ENCODE measurements at places on chromosomes 16 and 17.
A peak's percentile ranks its signal among the peaks of the same experiment; 100 is the strongest.

DNA sequence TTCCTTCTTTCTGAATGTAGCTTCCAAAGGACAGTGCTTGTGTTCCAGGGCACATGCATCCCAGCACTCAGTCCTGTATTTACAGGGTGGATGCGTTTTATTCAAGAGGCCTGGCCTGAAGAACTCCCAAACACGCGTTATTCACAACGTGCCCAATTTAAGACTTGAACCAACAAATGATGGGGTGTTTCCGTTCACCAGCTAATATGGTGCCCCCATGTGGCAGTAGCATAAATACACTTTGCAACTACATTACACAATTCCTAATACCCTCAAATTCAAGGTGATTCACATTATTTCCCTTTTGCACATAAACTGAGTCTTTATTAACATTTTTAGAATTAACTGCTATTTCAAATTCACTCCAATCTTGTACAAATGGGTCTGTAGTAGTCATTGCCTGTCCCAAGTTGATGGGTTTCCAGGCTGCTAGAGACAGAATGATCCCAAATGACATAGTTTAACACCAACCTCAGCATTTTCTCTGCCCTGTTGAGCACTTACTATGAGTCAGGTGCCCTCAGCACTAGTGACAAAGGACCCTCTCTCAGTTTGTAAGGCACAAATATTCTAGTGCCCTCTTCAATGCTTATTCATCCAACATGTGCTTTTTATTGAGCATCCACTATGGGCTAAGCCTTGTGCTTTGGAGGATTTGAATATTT lies 26.9 kb downstream of the HSD17B2 start:
- no peak for DNase-seq

DNA sequence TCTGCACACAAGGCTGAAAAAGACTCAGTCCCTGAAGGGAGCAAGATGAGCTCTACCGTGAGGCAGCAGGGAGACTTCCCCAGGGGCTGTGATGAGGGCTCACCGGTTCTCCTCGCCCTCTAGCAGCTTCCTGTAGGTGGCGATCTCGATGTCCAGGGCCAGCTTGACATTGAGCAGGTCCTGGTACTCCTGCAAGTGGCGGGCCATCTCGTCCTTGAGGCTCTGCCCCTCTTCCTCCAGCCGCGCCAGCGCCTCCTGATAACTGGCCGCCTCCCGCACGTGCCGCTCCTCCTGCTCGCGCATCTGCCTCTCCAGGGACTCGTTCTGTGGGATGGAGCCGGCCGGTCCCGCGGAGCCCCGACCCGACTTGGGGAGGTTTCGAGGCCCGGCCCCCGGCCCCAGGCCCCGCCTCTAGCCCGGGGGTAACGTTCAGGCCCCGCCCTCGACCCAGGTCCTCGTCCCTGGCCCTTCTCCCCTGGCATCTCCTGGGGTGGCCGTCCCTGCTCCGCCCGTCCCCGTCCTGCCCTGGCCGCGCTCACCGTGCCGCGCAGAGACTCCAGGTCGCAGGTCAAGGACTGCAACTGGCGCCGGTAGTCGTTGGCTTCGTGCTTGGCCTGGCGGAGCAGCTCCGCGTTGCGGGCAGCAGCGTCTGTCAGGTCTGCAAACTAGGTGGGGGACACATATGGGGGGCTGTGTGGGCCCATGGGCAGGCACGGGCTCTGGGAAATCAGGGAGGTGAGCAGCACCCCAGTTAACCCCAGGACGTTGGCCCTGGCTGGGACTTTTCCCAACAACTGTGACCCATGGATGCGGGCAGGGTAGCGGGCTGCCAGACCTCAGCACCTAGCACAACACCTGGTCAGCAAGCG lies 3.9 kb downstream of the GFAP start:
- DNase-seq: peak; percentile 48

GRCh38 chr17:2635241-2635640 lies 41.8 kb downstream of the PAFAH1B1 start:
- DNase-seq: no peak

GRCh38 chr16:31464781-31465260 lies 5.5 kb downstream of the ARMC5 start:
- DNase-seq: no peak

DNA sequence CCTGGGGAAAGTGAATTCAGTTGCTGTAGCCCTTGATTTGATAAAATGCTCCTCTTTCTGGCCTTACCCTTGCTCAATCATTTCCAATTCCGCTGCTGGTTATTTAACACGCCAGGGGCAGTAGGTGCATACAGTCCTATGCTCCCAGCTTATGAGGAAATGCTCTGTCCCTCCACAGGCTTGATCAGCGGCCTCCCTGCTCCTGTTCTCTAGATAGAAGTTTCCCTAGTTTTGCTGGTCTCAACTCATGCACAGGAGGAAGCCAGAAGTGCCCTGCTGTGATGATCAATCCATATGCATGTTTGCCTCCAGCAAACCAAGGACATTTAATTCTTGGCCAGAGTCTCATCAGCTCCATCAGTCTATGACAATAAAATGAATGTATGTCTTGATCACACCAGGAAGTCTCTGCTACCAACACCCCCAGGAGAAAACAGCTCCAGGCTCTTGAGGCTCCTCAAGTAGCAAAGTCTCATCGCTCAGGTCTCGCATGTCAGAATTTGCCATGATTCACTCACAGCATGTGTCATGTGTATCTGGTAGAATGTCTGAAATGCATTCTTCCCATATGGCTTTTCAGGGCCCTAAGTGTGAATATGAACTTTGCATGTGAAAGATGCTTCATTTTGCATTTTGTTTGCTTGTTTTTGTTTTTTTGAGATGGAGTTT lies 208.9 kb downstream of the CDH13 start:
- DNase-seq: no peak

GRCh38 chr17:79664930-79665737 lies 54.3 kb upstream of the RBFOX3 start:
- no peak for DNase-seq

DNA sequence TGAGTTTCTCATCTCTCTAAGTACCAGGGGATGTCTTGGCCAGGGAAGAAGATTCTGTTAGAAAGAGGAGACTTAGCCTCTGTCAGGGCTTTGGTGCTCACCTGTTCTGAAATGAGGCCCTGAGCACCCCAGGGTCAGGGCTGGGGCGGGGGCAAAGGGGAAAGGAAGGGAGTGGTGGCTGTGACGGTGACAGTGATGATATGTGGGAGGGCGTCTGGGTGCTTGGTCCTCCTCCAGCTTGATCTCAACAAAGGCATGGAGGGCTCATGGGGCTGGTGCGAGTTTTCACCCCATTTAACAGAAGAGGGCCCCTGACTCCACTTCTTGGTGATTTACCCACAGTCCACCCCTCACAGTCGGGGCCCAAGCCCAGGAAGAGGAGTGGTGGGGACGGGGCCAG lies 15.1 kb downstream of the SOX8 start:
- DNase-seq: peak; percentile 52

DNA sequence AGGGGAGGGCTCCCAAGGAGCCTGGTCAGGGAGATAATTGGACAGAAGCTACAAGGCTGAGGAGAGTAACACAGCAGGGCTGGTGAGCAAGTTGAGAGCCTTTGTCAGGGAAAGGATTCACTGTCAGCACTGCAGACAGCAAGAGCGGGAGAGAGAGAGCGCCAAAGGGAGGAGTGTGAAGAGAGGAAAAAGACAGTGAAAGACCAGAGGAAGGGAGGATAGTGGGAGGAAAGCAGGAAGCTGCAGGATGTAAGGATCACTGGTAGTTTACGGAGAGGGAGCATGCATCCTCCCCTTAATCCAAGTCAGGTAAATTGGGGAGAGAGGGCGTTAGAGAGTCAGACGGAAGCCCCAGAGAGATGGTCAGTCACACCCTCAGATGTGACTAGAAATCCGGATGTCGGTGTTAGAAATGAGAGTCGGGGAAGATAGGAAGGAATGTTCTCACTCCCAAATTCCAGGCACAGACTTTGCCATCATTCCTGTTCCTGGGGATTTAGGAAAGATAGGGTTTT lies 13.8 kb upstream of the SPOP start:
- DNase-seq: no peak

GRCh38 chr17:48842746-48843145 lies 11.9 kb downstream of the CALCOCO2 start:
- DNase-seq: no peak

- no peak for DNase-seq
Observed at GRCh38 chr17:34220752-34221395, 34.2 kb upstream of the CCL2 start.

- peak; percentile 30 for DNase-seq
Observed at GRCh38 chr17:1362065-1362848, 37.8 kb downstream of the YWHAE start.

DNA sequence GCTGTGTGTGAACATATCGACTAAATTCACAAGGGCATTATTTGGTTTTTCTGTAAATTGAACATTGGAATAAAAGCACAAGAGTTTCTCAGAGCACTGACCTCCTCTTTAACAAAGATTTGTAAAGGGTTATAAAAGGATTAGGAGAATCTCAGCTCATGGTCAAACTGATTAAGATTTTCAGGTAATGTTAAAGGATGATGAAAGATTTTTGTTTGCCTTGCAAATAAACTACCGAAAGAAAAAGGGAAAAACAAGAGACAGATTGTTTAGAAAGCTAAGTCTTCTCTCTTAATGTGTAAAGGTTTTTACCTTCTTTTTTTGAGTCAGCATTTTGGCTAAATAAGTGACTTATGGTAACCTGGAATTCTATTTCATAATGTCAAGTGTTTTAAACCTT lies 47.6 kb upstream of the MED9 start:
- DNase-seq: no peak

- DNase-seq: no peak
Observed at GRCh38 chr16:868846-869822, 68.6 kb upstream of the GNG13 start.

GRCh38 chr17:80857756-80858171 lies 133.9 kb upstream of the CHMP6 start:
- no peak for DNase-seq

GRCh38 chr16:18050777-18051176 lies 285.8 kb downstream of the NPIPA8 start:
- DNase-seq: no peak

- no peak for DNase-seq
Observed at GRCh38 chr17:58320570-58321323, 7.8 kb downstream of the TSPOAP1 start.

DNA sequence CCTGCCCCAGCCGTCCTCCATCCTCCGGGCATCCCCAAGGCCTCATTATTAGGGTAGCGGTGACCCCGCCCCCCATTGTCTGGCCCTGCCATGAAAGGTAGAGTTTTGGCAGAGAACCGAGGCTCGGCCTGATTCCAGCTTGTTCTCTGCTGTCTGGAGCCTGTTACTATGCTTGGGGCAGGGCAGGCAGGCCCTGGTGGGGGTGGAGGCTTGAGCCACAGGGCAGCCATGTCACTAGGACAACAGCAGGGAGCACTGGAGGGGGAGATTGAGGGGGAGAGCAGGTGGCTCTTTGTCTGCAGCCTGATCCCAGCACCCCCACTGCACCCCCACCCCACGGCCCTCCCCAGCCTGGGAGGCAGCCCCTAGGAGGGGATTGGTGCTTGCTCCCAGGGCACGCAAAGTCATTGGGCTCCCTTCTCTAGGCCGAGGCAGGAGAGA lies 15.4 kb downstream of the RHBDL3 start:
- no peak for DNase-seq

DNA sequence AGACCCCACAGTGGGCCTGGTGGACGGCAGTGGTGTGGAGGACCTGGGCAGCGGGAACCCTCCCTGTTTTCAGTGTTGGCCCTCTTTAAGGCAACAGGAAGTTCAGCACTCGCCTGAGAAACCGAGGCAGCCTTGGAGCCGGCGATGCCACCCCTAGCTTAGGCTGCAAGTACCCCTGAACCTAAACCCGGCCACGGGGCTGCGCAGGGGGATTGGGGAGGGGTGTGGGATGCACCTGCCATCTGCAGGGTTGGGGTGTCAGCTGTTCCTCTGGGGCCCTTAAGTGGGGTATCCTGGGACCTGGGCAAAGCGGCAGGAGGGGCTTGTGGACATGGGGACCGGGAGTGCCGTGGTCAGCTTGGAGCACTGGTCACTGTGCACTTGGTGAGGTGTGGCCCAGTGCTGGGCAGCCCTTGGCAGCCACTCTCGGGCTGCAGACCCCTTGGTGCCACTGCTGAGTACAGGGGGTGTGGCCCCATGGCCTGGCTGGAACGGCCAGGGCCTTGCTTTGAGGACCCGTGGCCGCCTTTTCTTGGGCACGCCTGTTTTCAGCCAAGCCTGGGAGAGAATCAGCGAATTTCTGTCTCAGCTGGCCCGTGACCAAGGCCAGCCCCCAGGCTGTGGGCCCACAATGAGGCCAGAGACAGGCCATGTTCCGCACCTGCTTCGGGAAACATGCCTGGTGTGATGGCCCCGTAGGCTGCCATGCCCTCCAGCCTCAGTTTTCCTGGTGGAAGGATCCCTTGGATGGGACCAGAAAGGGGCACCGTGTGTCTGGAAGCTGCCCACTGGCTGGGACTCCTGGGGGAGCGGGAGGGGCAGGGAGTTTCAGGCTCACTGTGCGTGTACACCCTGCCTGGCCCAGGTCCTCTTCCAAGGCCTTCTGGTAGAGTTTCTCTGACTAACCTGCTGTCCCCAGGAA lies 4.1 kb upstream of the SLC25A10 start:
- DNase-seq: no peak

GRCh38 chr17:978103-979093 lies 1.2 kb downstream of the NXN start:
- no peak for DNase-seq

- peak; percentile 81 for DNase-seq
Observed at GRCh38 chr17:78759203-78759968, 22.7 kb downstream of the CYTH1 start.

- DNase-seq: peak; percentile 23
Observed at GRCh38 chr17:80790021-80790765, 201.4 kb upstream of the CHMP6 start.

DNA sequence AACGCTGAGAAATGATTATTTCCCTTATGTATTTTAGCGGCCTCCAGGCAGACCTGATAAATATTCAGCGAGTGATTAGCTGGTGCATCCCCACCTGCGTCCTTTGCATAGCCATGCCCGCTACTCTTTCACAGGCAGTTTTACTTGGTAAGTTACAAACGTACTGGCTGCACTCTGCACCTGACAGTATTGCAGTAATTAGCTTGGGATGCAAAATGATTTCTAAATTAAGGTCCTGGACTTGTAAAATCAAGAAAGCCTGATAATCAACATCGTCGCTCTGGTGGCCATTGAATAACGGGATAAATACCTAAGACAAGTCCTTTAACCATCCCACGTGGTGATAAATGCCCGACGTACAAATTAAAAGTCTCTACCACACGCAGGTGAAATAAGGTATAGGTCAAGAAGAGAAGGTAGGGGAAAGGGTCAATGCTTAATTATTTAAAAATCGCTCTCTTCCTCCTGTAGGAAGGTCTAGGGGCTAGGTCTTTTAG lies 998 bp upstream of the PRKCA start:
- no peak for DNase-seq

- peak; percentile 67 for DNase-seq
Observed at GRCh38 chr17:29111816-29112499, 68.2 kb downstream of the MYO18A start.
